ENCODE measurements at places on chromosomes 7 and 10.

- DNase-seq: no peak
Observed at GRCh38 chr7:76302347-76303201, at the start of gene HSPB1. Gene HSPB1, plus strand, starts transcription at chr7:76302673. Its CDS starts 40 bp downstream, at chr7:76302713.

DNA sequence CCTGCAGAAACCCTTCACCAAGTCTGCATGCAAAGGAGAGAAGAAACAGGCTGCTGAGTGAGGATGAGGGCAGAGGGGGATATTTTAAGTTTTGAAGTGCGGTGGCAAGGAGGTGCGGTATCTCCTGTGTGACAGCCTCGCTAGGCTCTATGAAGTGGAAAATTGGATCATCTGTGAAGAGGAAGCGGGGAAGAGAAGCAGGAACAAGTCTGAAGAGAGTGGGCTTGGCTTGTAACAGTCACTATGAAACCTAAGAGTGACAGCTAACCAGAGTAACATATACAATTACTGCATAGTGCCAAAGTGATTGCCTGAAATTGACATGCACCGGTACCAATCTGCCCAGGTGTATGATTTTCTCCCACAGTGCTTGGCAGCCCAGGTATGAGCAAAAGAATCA, 287.5 kb upstream of the KLF14 start:
- no peak for DNase-seq

- no peak for DNase-seq
Observed at GRCh38 chr10:86837663-86838062, 81.2 kb downstream of the BMPR1A start.

GRCh38 chr7:98324782-98325181, 43.3 kb downstream of the BRI3 start:
- DNase-seq: no peak

GRCh38 chr10:22477334-22478287, 132.3 kb downstream of the SPAG6 start:
- no peak for DNase-seq

- DNase-seq: no peak
Observed at GRCh38 chr10:48742891-48743860, 58.5 kb downstream of the WDFY4 start.

DNA sequence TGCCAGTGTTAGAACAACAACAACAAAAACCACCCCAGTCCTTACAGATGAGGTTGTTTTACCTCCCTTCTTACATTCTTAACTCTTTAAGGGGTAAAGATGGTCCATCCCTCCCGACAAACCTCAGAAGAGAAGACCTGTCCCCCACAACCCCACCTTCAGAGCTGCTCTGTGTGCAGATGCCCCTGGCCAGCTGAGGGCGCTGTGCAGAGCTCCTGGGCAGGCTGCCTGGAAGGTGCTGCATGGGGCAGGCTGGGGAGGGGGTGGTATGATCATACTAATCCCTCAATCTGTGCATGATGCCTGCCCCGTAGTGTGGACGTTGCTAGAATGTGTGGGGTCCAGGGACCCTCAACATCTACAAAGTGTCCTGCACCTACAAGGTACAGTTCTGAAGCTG, 387.1 kb downstream of the INHBA start:
- DNase-seq: no peak
